ENCODE measurements at places on chromosomes 12 and 14.

DNA sequence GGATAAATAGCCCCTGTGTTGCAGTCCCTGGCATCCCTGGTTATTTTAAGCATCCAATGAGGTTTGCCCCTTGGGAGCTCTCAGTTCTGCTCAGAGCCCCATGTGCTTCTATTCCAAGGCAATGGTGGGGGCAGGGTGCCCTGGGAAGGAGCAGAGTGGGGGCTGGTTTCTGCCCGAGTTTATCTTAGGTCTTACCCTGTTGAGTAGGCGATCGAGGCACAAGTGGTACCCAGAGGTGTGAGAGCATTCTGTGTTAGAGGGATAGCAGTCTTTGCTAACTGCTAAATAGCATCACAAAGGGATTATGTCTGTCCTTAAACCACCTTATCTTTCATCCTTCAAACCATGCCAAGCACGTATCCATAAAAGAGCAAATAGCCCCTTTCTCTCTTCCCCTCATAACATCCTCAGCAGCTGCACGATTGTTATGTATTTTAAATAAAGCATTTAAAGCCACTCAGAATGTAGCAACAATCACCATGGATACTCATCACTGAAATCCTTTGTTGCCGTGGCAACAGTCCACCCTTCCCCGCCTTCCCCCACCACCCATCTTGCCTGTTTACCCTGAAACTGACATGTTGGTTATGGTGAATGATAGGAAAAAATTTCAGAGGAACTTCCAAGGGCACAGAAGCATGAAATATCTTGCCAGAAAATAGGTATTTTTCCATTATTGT lies 139.3 kb downstream of the PTPN11 start:
- no peak for ATAC-seq

GRCh38 chr14:36553656-36554260 lies 28.7 kb downstream of the NKX2-8 start:
- ATAC-seq, result no peak

GRCh38 chr12:106527356-106527755 lies 55.4 kb upstream of the RFX4 start:
- ATAC-seq, result no peak

DNA sequence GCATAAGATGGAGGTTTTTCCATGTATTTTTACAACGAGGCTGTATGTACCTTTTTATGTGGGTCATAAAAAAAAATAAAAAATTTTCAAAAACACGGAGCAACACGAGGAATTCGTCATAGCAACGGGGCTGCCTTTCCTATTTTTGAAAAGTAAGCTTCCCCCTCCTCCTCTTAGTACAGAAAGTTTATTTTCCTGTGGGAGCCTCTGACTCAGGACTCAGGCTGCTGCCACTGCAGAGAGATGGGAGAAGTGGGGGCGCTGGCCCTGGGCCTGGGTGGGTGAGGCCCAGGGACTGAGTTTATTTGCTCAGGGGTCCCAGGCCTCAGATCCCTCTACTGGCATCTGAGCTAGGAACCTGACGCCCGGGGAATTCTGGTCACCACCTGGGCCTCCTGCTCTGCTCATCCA lies 10.2 kb upstream of the CMKLR1 start:
- no peak for ATAC-seq

DNA sequence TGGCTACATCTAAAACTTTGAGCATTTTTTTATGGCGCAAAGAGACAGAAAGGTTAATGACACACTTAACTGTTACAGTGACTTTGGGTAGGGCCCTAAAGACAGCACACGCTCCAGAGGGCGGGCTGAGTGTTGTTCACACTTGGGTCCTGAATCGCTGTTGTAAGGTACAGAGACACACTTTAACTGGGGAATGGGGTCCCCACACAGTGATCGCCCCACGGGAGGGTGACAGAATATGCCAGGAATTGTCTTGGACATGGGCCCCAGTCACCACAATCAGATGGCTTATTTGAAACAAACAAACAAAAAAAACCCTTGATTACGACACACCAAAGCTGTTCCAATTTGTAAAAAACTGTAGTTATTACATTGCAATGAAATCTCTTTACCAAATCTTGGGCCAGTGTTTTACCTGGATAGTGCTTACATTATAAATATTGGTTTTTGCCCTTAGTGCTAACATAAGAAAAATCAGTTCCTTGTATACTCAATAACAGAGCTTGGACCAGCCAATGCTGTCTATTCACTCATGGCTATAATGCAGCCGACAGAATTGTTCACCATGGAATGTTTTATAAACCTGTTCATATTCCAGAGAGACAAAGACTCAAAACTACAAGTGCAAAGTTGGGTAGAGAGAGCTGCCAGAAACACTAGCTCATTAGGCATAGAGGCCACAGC lies 28.3 kb downstream of the KCTD10 start:
- ATAC-seq, result no peak

DNA sequence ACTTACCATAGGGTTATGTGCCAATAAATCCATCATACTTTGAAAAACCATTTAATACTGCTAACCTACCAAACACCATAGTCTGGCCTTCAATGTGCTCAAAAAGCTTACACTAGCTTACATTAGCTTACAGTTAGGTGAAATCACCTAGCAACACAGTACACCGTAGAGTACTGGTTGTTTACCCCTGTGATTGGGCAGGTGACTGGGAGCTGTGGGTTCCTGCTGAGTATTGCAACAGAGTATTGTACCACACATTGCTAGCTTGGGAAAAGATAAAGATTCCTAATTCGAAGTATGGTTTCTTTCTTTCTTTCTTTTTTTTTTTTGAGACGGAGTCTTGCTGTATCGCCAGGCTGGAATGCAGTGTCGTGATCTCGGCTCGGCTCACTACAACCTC lies 5.6 kb downstream of the ATP5MC2 start:
- no peak for ATAC-seq

DNA sequence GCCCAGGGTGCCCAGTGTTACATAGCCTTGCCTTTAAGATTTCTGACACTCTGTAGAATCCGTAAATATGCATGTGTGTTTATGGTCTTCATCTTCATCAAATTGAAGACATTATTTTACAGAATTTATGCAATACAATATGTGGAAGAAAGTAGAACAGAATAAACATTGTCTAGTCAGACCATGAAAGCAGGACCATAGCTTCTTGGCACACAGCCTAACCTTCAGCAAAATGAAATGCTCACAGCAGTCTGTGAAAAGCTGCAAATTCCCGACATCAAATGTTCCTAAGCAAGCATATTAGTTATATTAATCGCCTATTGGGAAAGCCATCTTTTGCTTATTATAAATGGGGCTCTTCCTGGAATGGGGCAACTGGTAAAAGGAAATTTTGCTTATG lies 111.3 kb upstream of the GARIN2 start:
- ATAC-seq, result no peak

- ATAC-seq, result no peak
These were observed 123.0 kb downstream of the BCL11B start for GRCh38 chr14:99148861-99149610.

DNA sequence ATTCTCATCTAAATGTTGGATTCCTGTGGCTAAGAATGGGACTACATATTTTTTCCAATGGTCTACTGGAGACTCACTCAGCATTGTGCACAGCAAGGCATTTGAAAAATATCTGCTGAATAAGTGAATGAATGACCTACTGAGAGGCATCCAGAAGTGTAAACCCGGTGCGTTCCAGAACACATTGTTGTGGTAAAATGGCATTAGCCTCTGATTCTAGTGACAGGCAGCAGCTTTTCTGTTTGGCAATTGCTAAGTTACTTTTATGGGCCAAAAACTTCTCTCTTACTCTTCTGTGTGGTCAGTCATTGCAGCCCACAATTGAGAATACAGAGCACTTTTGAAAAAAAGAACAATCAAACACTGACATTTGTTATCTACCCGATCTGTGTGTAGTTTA lies 36.5 kb downstream of the WIF1 start:
- no peak for ATAC-seq

GRCh38 chr12:42643881-42644579 lies 54.5 kb upstream of the PRICKLE1 start:
- ATAC-seq, result no peak

DNA sequence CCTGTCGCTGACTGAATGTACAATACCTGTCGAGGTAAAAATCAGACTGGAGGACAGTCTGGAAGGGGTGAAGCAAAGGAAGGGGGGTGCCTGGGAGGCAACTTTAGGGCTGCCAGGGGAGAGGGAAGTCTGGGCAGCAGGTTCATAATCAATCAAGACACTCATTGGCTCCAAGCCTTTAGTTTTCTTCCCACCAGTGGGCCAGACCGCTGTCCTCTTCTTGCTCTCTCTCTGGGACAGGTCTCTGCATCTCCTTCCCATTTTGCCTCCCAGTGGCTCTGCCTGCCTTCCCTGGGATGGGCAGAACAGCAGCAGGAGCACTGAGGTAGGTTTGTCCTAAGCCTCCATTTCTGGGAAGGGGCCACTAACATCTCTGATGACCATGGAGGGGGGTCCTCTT lies 206.5 kb downstream of the TTC8 start:
- ATAC-seq, result no peak

- no peak for ATAC-seq
These were observed 11.9 kb downstream of the JAG2 start for GRCh38 chr14:105156414-105157375.

GRCh38 chr12:40171501-40171900 lies 53.3 kb upstream of the LRRK2 start:
- ATAC-seq, result no peak

DNA sequence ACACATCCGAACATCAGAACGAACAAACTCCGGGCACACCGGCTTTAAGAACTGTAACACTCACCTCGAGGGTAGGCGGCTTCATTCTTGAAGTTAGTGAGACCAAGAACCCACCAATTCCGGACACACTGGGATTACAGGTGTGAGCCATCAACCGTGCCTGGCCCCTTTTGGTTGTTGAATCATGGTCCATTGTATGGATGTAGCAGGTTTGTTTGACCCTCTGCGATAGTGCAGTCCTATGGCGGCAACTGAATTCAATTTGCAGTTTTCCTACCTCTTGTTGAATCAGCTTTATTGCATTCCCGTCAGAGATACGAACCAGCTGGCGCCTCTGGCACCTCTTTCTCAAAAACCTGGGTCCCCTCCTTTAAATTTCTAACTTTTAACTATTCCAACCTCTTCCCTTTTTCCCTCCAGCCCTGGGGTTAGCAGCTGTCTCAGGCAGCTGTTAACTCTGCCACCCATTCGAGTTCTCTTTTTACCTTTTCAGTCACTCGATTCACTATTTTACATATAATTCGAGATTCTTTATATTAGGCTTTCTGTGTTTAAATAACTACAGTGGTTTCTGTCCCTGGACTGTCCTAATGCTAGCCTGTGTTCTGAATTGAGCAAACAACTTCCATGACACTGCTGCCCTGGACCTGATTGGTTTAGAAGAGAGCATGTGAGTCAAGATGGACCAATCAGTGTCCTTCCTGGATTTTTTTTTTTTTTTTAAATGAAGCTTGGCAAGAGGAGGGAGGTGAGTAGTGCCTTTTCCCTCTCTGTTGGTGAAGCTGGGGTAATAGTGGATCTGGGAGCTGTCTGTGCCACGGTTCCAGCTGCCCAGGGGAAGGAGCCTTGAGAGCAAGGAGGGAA lies 261.5 kb downstream of the PCNX1 start:
- peak; percentile 81 for ATAC-seq

- ATAC-seq, result no peak
These were observed 23.8 kb downstream of the NFKBIA start for GRCh38 chr14:35380794-35381193.

DNA sequence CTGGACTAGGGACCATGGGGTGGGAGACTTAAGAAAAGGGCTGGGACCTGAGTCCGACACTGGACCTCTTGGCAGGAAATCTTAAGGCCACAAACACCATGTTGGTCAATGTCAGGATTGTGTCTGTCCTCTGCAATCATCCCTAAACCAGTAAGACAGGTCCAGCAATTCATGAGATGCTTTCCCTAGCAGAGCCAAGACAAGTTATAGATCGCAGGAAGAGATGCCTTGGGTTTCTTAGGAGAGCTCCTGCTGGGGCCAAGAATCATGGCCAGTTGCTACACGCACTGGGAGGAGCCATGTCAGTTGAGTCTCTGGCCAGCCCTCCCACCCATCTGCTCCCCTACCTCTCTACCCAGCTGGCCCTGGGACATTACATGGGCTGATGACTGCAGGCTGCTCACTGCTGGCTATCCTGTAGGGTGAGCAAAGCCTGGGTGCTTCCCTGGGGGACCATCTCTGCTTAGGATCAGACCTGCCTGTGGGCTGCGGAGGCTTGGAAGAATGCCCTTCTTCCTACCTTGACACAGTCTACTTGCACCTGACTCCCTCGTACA lies 14.2 kb downstream of the PLEKHH1 start:
- ATAC-seq, result no peak

GRCh38 chr12:84950971-84951546 lies 38.5 kb upstream of the SLC6A15 start:
- no peak for ATAC-seq

DNA sequence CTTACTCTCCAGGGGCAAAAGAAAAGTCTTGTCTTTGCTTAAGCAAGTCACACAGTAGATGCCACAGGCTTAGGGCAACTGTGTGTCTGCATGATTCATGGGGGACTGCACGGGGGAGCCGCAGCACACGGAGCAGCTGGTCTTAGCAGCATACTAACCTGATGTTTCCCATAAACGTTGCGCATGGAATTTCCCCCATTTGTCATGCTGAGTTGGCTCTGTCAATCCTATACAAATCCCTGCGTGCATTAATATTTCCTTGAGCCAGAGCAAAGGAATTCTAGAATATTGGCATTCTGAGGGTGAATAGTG lies 71.2 kb downstream of the SAMD4A start:
- ATAC-seq, result no peak

DNA sequence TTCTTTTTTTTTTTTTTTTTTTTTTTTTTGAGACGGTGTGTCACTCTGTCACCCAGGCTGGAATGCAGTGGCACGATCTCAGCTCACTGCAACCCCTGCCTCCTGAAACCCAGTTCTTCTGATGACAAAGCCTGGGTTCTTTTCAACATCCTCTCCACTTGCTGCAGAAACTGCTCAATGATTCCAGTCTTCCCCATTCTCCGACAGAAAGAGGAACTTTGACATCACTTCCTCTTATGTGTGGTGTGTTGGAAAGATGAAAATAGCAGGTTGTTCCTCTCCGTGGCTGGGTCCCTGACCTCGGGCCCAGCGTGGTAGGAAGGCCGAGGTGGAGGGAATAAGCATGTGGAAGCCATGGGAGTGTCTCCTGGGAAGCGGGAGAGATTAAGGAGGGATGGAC lies 198.4 kb downstream of the PHETA1 start:
- ATAC-seq, result no peak

DNA sequence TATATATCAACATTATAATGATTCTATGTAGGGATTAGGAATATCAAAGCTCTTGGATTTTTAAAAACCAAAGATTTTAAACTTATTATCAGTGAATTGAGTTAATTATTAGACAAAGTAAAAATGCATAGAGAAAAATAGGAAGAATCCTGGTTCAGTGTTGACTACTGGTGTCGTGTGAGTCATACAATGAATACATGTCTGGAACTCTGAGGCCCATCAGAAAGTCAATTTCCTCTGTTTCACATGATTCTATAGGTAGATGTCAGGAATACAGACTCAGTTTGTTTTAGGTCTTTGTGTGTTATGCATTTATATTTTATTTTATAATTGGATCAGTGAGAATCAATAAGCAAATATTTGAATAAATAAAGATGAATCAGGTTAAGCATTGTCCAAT lies 84.5 kb upstream of the RTL1 start:
- no peak for ATAC-seq

- ATAC-seq, result peak; percentile 92
These were observed 183.6 kb upstream of the G2E3 start for GRCh38 chr14:30375296-30375892.

All from activated T-helper 17 cell treated with anti-CD3 and anti-CD28 coated beads, Interleukin-2, amount 50 U/mL, for 72 hours (primary cell).